Esophagus muscularis mucosa (tissue), 4 donors: ENCODE measurements at places on chromosomes 2 and 18.

DNA sequence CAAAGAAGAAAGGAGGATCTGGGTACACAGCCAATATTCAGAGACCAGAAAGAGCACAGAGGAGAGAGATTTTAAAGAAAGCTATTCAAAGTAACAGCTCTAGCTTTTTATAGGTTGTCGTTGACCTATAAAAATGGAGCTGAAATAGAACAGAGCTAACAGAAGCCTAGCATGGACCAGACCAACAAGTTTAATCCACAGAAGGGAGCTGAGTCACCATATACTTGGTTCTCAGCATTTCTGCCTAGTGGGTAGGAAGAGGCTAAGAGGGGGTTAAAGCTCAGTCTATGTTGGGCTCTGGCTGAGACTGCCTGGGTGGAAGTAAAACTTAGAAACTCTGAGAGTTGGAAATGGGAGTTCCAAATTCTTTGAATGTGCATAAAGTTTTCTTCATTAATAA, 678.0 kb upstream of the CDH2 start:
- no peak for DNase-seq
- no peaks in the 10 kb centered on the region for H3K4me1 ChIP-seq
- H3K4me3 ChIP-seq: no peak overlapping the region
- H3K27me3 ChIP-seq: no peaks in the 10 kb centered on the region
- H3K27ac ChIP-seq: no peak overlapping the region

GRCh38 chr2:97788986-97789644, 75.7 kb downstream of the ZAP70 start:
- H3K27ac ChIP-seq: no peak overlapping the region
- no peaks in the 10 kb centered on the region for H3K27me3 ChIP-seq
- no peaks in the 10 kb centered on the region for H3K4me1 ChIP-seq

- no peak for DNase-seq
- H3K4me1 ChIP-seq: peaks cover 45% of the 10 kb centered on the region
- H3K27ac ChIP-seq: no peak overlapping the region
- no peaks in the 10 kb centered on the region for H3K27me3 ChIP-seq
These were observed 75.8 kb upstream of the WIPF1 start for GRCh38 chr2:174673440-174673839.

- H3K4me1 ChIP-seq: no peaks in the 10 kb centered on the region
- DNase-seq: no peak
- no peak overlapping the region for H3K27ac ChIP-seq
These were observed 674.3 kb downstream of the IRS1 start for GRCh38 chr2:226125176-226125883.

- H3K36me3 ChIP-seq: no peaks in the 10 kb centered on the region
- no peak overlapping the region for H3K27ac ChIP-seq
- H3K27me3 ChIP-seq: peaks cover 7% of the 10 kb centered on the region
- no peak overlapping the region for H3K4me3 ChIP-seq
- no peak for DNase-seq
- peaks cover 9% of the 10 kb centered on the region for H3K4me1 ChIP-seq
These were observed 1.7 kb downstream of the ARHGAP28 start for GRCh38 chr18:6731222-6731596.

DNA sequence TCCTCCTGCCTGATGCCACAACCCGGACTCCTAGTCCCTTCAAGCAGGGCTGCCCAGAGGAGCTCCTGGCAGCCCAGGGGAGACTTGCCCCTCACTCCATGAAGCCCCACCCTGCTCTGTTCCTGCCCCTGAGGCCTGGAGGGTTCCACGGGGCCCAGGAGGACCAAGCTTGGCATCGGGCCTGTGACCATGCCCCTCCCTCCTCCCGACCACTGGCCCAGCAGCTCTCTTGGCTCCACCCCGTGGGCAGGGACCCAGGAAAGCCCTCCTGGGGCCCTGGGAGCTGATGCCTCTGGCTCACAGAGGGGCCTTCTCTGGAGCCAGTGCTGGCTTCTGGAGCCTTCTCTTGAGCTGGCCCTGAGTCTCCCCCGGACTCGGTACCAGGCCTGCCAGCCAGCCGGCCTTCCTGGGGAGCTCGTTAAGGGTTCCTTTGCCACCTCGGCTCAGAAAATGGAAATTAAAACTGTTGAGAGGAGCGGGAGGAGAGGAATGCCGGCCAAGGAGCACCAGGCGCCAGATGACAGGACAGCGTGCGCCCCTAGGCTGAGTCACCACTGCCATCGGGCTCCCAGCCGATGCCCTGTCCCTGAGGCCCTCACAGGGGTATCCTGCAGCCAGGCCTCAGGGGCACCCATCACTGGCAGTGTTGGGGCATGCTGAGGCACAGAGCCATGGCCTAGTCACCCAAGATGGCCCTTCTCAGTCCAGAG, 40.6 kb upstream of the SNED1 start:
- no peak overlapping the region for H3K27ac ChIP-seq
- DNase-seq: no peak
